ENCODE measurements at places on chromosomes 1 and 21.

DNA sequence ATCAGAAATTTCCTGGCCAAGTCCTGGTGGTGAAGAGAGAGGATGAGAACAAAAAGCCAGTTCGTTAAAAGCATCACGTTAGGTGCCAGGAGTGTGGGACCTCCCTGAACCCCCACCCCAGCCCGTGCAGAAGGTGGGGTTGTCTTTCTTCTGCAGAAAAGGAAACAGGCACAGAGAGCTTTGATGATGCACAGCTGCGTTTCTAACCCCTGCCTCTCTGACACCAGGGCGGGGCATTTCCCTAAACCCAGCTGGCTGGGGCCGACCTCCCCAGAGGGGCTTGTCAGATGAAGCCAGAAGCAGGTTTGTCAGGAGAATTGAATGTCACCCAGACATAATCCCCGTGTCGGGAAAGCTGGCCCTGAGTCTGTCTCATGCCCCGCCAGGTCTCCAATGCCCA is 189.3 kb upstream of the EDN2 start:
- peak; percentile 61 for DNase-seq

GRCh38 chr1:154448331-154448811 is 43.2 kb downstream of the IL6R start:
- no peak for DNase-seq

DNA sequence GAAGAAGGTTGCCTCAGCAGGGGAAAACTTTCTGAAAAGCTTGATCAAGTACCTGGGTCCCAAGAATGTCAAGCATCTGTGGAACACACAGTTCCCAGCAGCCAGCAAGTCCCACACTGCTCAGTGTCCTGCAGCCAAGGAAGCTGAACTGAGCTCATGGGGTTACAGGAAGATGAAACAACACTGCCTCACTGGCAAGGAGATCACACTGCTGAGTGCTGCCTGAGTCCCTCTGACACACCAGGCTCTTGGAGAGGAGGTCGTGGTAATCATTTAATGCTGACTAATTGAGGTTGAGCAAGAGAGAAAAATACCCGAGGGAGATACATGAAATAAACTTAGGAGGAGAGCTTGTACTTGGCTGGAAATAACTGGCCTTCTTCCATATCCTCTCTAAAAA is 75.2 kb downstream of the MPZL1 start:
- no peak for DNase-seq

- DNase-seq: no peak
These were observed 12.1 kb downstream of the DRAXIN start for GRCh38 chr1:11703357-11704193.

GRCh38 chr1:163834778-163835177 is 513.0 kb downstream of the NUF2 start:
- no peak for DNase-seq

DNA sequence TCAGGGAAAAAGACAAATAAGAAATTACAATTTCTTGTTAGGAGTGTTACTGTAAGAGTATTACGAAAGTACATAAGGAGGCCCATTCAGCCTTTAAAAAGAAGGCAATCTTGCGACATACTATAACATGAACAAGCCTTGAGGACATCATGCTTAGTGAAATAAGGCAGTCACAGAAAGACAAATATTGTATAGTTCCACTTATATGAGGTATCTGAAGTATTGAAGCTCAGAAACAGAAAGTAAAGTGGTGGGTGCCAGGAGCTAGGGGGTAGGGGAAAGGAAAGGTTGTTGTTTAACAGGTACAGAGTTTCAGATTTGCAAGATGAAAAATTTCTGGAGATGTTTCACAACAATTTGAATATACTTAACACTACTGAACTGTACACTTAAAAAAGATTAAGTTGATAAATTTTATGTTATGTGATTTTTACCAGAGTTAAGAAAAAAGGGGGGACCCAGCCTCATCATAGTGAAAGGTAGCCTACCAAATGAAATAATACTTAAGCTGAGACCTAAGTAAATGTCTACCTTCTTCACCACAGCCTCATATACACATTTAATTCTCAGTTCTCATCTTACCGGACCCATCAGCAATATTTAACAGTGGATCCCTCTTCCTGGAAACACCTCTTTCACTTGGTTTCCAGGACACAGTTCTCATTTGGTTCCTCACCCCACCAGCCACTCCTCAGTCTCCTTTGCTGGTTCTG is 19.5 kb downstream of the USP24 start:
- DNase-seq: no peak

GRCh38 chr1:11682287-11682771 is 1.4 kb upstream of the MAD2L2 start:
- DNase-seq: no peak

DNA sequence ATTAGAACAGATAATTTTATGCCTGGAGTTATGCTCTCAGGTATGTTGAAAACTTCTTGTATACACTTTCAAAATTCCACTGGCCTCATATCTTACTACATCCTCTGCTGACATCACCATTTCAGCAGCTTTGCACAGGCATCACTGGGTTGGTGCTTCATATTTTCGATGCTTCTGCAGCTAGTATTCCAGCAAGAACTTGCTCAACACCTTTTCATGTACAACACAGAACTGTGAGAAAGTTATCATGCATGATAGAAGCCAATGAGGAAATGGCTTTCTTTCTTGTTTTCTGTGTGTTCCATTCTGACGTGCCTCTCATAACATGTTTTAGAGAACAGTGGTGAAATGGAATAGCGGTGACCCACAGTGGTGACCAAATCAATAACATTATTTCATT is 5.1 kb upstream of the GBP5 start:
- DNase-seq: peak; percentile 51

DNA sequence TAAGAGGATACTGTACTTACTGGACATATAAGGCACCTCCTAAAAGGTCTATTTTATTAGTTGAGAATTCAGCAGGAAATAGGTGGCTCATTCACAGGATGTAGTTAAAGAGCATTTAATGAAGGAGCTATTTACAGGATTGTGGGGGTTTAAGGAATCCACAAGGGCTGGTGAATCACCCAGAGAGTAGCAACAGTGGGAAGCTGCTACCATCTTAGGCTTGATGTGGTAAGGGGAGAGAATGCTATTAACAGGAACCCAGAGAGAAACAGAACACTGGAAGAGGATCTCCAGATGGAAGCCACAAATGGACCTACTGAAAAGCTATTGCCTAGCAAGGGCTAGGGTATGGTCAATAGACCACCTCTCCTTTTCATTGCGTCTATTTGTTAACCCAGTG is 52.0 kb upstream of the COL11A1 start:
- DNase-seq: no peak

- no peak for DNase-seq
These were observed 20.0 kb downstream of the ADARB1 start for GRCh38 chr21:45094412-45094811.

DNA sequence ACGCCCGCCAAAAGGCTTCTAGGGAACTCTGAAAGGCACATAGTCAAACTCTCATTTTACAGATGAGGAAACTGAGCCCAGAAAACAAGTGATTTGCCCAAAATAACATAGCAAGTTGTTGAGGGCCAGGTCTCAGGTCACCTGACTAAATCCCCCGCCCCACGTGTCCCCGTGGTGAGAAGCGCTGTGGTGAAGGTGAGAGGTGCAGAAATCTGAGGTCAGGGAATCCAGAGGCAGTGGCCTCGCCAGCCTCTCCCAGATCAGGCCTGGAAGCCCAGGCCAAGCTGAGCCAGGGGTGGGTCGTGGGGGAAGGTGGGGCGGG is 5.1 kb downstream of the HDGF start:
- peak; percentile 48 for DNase-seq

- DNase-seq: peak; percentile 93
These were observed 32.0 kb upstream of the BTG2 start for GRCh38 chr1:203273206-203273868.

- no peak for DNase-seq
These were observed 125.4 kb downstream of the EIF4G3 start for GRCh38 chr1:21051177-21051825.

GRCh38 chr1:35064265-35064664 is 14.9 kb upstream of the ZMYM1 start:
- DNase-seq: no peak

GRCh38 chr1:11280719-11281376 is 7.8 kb downstream of the UBIAD1 start:
- DNase-seq: peak; percentile 36

- DNase-seq: no peak
These were observed 2.4 kb downstream of the ELF3 start for GRCh38 chr1:202012544-202013478.

DNA sequence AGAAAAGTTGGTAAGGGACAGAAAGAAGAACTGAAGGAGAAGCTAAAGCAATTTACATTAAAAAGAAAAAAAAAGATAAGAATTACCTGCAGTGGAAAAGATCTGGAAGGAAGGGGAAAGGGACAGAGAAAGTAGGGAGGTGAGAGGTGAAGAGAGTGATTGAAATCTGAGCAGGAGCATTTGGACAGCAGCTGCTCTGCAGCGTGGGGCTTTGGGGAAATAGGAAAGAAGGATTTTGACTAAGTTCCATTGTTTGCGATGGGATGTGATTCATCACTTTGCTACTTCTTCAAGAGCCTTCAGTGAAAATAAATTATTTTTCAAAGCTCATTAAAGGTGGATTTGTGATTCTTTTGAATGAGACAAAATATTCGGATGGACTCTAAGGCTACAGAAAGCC is 26.1 kb upstream of the NMNAT2 start:
- no peak for DNase-seq

- DNase-seq: no peak
These were observed 90.8 kb upstream of the ACTL8 start for GRCh38 chr1:17664322-17664721.

GRCh38 chr1:29640428-29640785 is 404.1 kb downstream of the PTPRU start:
- DNase-seq: no peak

- DNase-seq: no peak
These were observed 304.3 kb downstream of the MATN1 start for GRCh38 chr1:30418939-30419720.

DNA sequence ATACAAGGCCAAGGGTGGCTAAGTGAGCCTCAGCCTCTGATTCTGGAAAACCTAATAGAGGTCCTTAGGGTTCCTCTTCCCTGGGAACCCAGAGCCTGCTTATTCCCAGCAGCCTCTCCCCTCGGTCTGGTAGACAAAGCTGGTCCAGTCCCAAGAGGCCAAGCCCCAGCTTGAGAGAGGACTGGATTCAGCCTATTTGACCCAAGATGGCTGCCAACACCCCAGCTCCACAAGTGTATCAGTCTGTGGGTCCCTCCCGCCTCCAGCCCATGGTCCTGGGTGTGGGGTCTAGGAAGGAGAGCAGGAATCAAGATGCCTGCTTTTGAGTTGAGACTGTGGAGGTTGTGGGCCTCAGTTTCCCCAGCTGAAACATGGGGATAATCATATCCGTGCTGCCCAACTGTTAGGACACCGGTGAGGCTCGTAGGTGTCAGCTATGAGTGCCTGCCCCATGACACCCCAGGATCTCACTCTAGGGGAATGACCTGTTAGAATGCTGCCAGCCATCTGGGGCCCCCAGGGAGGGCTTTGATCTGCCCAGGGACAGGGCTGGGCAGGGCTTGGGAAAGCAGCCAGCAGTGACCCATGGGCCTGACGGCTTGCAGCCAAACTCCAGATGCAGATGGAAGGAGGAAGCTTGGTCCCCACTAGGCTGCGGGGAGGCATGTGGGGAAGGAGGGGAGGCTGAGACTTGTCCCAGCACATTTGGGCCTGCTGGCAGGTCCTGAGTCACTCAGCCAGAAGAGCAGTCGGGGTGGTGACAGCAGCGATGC is 45.4 kb downstream of the NUAK2 start:
- no peak for DNase-seq

- no peak for DNase-seq
These were observed 33.4 kb downstream of the LRRC53 start for GRCh38 chr1:74478979-74479378.

- no peak for DNase-seq
These were observed 15.3 kb downstream of the FMO4 start for GRCh38 chr1:171329251-171329650.

- no peak for DNase-seq
These were observed 1.7 kb downstream of the IGFN1 start for GRCh38 chr1:201192261-201192788.

DNA sequence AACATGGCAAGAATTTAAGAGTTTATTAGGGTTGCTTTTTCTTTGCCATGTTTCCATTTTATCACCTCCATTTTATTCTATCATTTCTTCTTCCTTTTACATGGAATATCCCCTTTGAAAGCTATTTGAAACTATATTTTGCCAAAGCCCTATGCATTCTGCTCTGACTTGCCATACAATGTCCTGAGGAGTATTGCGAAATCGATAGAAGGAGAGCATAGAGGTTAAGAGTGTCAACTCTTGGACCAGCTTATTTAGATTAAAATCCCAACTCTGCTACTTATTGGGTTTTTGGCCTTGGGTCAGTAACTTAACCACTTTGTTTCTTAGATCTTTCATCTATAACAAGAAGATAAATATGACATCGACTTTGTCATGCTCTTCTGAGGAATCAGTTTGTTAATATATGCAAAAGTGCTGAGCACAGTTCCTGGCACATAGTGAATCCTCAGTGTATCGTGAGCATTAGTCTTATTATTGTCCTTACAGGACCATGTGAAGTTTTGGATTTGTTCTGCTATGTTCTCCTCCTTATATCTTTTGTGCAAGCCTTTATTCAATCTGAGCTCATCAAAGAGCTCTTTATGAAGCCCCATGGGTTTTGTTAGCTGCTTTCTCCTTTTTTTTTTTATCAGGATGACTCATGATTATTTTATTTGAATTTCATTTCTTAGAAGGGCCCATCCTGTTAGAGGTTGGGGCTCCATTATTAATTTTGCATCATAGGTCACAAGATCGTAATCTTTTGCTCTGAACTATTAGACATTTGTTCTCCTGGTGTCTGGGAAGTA is 17.6 kb downstream of the ACKR1 start:
- no peak for DNase-seq

DNA sequence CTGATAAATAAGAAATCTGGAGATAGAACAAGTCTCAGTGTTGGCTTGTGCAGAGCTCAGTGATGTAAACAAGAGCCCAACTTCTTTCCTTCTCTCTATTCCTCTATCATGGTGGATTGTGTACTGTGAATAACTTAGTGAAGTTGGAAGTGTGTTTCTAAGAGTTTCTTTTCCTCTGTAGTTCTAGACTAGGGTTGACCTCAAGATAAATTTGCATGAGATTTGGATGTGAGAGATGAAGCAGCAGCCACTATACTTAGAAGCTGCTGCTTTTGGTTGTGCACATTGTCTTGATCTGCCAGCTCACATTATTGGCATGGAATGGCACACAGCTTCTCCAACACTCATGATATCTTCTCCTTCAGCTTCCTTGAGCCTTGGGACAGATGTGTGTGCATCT is 198.9 kb upstream of the ZP4 start:
- no peak for DNase-seq

DNA sequence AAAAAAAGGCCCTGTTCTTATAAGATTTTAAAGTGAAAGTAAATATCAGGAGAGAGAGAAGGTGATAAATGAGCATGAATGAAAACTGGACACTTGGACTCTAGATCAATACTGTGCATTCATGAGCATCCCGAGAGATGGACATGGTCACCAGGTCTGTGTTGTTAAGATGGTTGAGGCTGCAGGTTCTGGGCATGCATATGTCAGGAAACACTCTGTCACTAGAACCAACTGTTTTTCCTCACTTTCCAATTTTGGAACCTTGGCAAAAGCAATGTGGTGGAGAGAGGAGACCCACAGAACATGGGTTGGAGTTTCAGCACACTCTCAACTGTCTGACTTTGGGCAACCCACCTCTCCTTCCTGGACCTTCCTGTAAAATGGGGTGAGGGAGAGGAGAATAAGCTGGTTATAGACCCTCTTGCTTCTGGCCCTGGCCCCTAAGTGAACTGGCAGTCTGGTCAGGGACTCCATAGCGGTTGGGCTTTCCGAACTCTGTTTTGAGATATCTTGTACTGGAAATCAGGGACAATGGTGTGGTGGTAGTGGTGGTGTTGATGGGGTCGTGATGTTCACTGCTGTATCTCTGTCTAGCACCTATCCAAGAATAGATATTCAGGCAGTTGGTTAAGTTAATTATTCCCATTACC is 4.2 kb downstream of the MAN1C1 start:
- no peak for DNase-seq

Measured in CD4-positive, alpha-beta T cell treated with Interleukin-12 subunit alpha and Interleukin-12 subunit beta, for 1 hour (primary cell).